ENCODE measurements at places on chromosomes 5 and 9. TPM values are rescaled to one million over a fixed set of nuclear protein-coding genes. Genes with fewer than 3 reads are reported as not detected.

Gene SV2C
- total RNA-seq: 25.3 TPM

Gene TAS2R1
- total RNA-seq: 2.7 TPM

Gene PCDHB6
- not detected for total RNA-seq

Gene SKIC3
- total RNA-seq: 67.0 TPM

Gene SHISAL2B
- 0.99 TPM for total RNA-seq

Gene ANKRD34B
- 0.24 TPM for total RNA-seq

Gene PDLIM7
- 76.2 TPM for total RNA-seq

Gene PANK3
- 71.4 TPM for total RNA-seq

Gene MEGF10
- total RNA-seq: 4.9 TPM

Gene PIP5K1B
- not detected for total RNA-seq

Gene FBXL7
- total RNA-seq: 4.5 TPM

Gene ADRB2
- total RNA-seq: 0.31 TPM

Gene PRDM9
- 0.05 TPM for total RNA-seq

- no peak for ATAC-seq
Measured at GRCh38 chr5:31909073-31909472, 265.0 kb downstream of the GOLPH3 start.

GRCh38 chr9:109273869-109274268, 47.0 kb downstream of the EPB41L4B start:
- ATAC-seq: no peak

GRCh38 chr9:27348785-27349697, 52.1 kb upstream of the EQTN start:
- no peak for ATAC-seq

GRCh38 chr9:134600371-134600770, 41.2 kb upstream of the COL5A1 start:
- no peak for ATAC-seq

- ATAC-seq: no peak
Measured at GRCh38 chr9:18811171-18811570, 221.8 kb downstream of the SAXO1 start.

- ATAC-seq: peak; percentile 63
Measured at GRCh38 chr5:36459176-36460135, 146.9 kb upstream of the SLC1A3 start.

GRCh38 chr9:25212361-25212760, 465.9 kb downstream of the TUSC1 start:
- ATAC-seq: peak; percentile 67

DNA sequence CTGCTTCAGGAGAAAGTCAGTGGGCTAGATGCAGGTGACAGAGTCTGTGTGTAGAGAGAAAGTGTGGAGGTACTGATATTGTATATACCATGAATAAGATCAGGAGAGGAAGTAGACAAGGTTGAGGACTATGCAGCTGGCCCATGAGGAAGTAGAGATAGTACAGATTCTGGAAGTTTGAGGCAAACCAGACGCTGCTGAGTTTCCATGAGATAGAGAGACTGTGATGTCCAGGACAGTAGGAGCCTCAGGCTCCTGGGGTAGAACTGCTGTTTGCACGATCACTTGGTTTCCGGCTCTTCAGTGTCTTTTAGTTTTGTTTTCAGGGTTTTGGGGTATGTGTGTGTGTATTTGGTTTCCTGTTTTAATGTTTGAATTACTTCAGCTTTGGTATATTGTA, 13.6 kb downstream of the OTULINL start:
- ATAC-seq: no peak

- ATAC-seq: no peak
Measured at GRCh38 chr9:108259917-108260675, 595.7 kb downstream of the ACTL7B start.

GRCh38 chr5:669111-669841, 23.9 kb downstream of the TPPP start:
- ATAC-seq: no peak

DNA sequence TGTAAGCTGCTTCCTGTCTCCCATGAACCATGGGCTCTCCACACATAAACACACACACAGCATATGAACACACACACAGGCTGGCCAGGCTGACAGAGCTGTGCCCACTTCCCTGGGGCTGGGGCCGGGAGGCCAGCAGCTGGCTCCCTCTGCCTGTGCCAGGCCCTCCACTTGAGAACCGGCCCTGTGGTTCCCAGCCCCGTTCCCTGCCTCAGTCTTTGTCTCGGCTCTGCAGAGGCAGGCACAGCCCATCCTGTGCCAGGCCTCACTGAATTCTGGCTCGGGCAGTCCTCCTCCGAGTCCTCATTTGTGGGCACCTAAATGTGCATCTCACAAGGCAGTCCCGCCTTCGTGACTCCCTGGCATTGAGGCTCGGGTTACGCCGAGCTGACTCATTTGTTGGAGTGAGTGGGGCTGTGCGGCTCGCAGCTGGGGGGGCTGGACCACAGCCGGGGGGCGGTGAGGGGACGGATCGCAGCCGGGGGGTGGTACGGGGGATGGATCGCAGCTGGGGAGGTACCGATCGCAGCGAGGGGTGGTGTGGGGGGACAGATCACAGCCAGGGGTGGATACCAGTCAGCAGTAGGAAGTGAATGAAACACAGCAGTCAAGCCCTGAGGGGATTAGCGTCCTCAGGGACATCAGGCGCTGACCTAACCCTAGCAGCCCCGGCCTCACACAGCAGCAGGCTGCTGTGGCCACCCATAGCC, 72.3 kb downstream of the PSMB7 start:
- ATAC-seq: peak; percentile 78

DNA sequence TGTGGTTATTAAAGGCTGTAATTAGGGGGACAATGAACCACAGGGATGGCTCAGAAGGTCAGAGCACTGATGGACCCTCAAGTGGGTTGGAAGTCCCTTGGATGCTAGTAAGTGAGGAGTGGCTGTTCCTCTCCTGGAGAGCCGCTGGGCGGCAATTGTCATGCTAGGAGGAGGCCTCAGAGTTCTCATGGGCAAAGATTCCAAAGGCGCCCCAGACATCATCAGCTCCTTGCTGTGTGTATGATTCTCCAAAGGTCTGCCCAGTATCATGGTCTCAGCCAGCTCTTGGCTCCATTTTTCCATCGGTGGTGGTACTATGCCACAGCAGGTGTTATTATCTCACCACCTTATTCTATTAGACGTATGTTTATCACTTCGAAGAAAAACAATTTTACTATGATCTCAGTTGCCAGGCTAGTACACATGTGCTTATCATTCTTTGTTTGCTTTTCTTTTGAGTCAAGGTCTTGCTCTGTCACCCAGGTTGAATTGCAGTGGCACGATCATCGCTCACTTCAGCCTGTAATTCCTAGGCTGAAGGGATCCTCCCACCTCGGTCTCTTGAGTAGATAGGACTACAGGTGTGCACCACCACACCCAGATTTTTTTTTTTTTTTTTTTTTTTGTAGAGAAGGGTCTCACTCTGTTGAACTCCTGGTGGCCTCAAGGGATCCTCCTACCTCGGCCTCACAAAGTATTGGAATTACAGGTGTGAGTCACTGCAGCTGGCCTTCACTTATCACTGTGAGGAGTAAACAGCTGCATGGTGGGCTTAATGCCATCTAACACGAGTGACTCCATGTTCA, 46.8 kb downstream of the EXOSC2 start:
- no peak for ATAC-seq

DNA sequence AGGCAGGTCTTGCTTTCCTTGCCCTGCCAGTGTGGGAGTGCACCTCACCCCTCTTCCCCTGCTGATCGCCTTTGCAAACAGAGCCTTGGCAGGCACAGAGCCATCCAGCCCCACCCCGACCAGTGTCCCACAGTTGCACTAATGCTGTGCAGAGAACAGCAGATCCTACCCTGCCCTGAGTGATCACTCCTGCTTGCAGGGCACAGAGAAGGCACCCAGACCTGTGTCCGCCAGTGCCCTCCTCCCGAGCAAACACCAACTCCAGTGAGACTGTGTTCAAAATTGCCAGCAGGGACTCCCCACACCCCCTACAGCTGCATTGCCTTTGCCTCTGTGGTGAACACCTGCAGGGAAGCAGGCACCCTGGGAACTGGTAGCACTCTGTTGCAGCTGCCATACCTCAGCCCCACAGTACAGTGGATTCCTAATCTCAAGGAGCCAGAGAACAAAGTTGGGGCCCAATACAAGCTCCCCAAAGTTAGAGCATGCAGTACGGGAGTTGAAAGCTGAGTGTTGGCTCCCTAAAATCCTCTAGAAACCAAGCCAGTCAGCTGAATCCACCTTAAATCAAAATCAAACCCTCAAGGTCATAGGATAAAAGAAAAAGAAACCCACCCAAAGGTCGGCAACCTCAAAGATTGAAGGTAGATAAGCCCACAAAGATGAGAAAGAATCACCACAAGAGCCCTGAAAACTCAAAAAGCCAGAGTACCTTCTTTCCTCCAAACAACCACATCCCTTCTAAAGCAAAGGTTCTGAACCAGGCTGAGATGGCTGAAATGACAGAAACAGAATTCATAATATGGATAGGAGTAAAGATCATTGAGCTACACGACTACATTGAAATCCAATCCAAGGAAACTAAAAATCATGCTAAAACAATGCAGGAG, 92.9 kb upstream of the PIK3R1 start:
- ATAC-seq: no peak

DNA sequence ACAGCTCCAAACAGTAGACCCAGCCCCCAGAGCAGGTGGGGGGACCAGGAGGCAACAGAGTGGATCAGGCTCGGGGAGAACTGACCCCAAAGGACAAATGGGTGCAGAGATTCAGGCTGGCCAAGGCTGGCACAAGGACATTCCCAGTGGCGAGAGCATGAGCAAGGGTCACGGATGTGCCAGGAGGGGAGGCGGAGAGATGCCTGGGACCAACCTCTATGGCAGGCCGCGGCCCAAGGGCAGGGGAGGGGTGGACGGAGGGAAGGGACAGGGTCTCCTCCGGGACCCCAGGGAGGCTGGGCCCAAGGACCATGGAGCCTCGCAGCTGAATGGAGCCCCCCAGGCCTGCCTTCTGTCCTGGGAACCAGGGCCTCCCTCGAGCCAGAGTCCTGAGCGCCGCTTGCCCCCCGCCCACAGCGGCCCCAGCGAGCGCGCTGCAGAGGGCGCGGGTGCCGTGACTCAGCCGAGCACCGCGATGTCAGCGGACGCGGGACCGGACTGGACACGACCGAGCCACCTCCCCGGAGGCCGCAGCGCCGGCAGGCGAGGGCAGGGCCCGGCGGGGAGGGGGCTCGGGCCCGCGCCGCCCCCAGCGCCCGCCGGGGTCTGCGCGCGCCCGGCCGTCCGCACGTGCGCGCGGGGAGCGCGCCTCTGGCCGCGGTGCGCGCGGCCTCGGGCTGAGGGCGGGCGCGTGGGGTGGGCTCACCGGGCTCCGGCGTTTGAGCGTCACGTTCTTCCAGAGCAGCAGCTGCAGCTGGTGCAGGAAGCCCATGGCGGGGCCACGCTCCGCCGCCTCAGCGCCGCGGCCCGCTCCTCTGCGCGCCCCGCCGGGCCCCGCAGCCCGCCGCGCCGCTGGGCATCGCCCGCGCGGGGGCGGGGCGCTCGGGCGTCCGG, at the start of gene ABCA2:
Gene ABCA2 (minus strand): TSS at position 869 of the 894 bp plus-strand sequence. CDS start 97 bp downstream, at position 772.
- ATAC-seq: peak; percentile 72

- peak; percentile 76 for ATAC-seq
Measured at GRCh38 chr5:149011084-149011483, 51.8 kb downstream of the SH3TC2 start.

GRCh38 chr9:133516256-133516960, 8.4 kb downstream of the MYMK start:
- no peak for ATAC-seq

- ATAC-seq: no peak
Measured at GRCh38 chr5:153168241-153168640, 322.2 kb upstream of the GRIA1 start.

DNA sequence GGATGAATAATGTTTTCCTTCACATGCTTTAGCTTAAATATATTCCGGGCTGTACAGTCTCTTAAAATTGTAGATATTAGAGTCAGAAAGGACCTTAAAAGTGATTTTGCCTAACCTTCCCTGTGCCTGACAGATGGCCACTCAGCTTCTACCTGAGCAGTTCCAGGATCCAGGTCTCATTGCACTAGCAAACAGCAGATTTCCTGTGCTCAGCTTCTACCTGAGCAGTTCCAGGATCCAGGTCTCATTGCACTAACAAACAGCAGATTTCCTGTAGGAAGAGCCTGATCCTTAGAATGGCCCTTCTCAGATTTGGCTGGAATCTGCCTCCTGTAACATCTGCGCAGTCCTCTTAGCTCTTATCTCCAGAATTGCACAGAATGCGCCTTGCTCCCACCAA, 219.8 kb downstream of the AOPEP start:
- no peak for ATAC-seq

- no peak for ATAC-seq
Measured at GRCh38 chr9:20512106-20512505, 110.2 kb downstream of the MLLT3 start.

- ATAC-seq: peak; percentile 9
Measured at GRCh38 chr5:176843673-176844072, 33.3 kb downstream of the UNC5A start.

GRCh38 chr9:130960522-130961378, 21.7 kb upstream of the FIBCD1 start:
- ATAC-seq: no peak

- ATAC-seq: no peak
Measured at GRCh38 chr5:159105145-159106053, 5.7 kb upstream of the EBF1 start.

Data from motor neuron (in vitro differentiated cells).